Midbrain (tissue), 1 donor: ENCODE measurements at places on chromosomes 2 and 18.

GRCh38 chr2:192813341-192813740 lies 618.6 kb upstream of the TMEFF2 start:
- no peak for DNase-seq

GRCh38 chr2:218885981-218886947 lies 5.6 kb downstream of the WNT10A start:
- peak; percentile 57 for DNase-seq

DNA sequence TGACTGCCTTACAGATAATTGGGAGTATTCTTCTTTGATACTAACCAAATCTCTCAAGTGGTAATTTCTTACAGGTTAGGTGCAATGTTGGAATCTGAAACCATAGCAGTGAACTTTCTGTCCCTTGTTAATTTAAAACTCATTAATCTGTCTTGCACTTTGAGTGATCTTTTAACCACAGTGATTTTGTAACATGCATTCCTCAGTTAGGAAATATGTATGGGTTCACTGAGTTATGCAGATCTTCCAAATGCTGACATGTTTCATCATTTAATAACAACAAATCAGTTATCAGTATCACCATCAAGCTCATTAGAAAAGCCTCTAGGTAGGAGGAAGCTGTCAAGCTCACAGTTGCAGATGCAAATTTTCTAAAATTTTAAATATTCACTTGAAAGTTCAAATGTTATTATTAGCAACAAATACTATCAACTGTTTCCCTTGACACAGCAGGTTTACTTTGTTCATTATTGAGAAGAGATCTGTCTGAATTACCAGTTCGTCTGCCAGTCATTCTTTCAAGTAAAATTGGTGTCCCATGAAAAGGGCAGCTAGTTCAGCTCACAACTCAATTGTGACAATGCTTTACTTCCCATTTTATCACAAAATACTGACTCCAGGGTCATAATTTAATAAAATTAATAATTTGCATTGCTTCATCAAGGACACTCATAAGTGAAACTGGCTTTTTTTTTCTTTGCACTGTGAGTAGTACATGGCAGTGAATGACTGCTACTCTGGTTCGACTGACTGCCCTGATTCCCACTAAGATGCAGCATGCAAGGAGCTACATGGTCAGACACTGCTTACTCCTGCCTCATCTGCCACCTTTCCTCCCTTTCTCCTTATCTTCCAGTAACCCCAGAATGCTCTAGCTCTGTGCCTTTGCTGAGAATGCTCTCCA lies 31.6 kb downstream of the SUCLG1 start:
- no peak for DNase-seq

DNA sequence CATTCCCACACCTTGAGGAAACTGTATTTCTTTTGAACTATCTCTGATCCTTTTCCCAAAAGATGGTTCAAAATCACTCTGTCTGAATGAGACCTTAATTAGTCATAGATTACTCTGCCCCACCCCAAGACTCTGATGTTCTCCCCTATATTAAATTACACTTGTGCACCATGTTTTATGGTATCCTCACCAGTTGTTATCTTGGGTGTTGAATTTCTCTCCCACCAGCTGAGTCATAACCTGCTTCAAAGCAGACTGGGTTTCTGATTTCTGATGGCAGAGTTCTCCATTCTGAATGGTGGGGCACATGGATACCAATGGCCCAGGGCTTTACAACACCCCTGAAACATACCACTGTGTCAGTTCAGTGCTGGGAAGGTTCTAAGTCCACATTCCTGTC lies 15.0 kb downstream of the CDH20 start:
- DNase-seq: no peak

DNA sequence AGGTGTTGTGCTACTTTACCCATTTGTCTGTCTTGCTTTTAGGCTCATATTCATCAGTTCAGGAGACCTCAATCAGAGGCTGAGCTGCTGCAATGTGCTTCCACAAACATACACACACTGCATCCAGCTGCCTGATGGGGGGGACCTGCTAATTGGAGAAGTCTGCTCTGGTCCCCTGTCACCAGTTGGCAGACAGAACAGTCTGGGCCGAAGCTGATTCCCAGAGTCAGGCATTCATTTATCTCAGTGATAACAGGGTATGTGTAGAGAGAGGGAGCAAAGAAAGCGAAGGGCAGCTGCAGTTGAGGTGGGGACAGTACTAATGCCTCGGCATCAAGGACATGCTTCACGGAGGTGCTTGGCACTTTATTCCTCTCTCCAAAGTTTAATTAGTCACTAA lies 584.3 kb upstream of the PIK3C3 start:
- DNase-seq: no peak

GRCh38 chr2:181682795-181683517 lies 2.6 kb upstream of the NEUROD1 start:
- DNase-seq: no peak

- no peak for DNase-seq
These were observed 27.9 kb upstream of the CDCA7 start for GRCh38 chr2:173326806-173327205.

DNA sequence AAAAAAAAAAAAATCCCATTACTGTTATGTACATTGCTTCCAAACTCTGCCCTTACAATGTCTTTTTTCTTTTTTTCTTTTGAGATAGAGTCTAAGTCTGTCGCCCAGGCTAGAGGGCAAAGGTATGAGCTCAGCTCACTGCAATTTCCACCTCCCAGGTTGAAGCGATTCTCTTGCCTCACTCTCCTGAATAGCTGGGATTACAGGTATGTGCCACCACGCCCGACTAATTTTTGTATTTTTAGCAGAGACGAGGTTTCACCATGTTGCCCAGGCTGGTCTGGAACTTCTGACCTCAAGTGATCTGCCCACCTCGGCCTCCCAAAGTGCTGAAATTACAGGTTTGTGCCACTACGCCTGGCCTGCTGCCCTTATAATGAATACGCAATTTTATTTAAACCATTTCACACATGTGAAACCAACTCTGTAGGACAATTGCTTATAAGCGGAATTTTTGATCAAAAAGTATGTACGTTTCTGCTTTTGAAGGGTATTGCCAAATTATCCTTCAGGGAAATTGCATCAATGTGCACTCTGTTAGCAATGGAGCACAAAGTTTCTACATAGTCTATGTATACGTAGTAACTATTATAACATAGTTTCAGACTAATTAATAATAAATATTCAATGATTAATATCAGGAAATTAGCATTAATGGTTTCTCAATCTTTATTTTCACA lies 55.7 kb upstream of the ACTR3 start:
- DNase-seq: no peak

DNA sequence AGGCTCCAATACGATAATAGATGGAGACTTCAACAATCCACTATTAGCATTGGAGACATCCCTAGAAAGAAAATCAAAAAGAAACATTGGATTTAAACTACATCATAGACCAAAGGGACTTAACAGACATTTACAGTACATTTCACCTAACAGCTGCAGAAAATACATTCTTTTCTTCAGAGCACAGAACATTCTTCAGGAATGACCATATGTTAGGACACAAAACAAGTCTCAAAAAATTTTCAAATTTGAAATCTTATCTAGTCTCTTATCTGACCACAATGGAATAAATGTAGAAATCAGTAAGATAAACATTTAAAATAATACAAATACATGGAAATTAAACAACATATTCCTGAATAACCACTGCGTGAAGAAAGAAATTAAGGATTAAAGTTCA lies 68.7 kb downstream of the STRADB start:
- no peak for DNase-seq

DNA sequence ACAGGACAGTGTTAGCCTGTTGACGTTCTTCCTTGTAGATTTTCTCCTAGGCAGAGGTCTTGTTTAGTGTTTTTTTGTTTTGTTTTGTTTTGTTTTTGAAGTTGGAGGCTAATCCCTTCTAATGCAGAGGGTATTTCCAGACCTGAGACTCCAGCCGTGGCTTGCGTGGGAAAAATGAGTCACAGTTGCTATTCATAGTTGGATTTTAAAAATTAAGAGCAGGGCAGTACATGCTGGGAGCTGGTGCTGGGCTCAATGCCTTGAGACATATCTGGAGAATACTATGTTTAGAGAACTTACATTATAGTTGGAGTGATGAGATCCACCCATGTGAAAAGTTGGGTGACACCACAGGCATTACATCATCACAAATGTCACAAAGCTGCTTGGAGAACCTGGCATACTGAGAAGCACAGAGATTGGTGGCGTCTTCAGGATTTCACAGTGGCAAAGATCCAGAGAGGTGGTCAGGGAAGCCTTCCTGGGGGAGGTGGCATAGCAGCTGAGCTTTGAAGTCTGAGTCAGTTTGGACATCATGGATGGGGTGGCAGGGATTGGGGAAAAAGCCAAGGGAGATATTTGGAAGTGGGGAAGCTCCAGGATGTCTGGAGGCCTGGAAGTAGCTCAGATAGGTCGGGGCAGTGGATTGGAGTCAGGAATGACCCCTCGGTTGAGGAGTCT lies 249.4 kb downstream of the LOXHD1 start:
- DNase-seq: no peak

DNA sequence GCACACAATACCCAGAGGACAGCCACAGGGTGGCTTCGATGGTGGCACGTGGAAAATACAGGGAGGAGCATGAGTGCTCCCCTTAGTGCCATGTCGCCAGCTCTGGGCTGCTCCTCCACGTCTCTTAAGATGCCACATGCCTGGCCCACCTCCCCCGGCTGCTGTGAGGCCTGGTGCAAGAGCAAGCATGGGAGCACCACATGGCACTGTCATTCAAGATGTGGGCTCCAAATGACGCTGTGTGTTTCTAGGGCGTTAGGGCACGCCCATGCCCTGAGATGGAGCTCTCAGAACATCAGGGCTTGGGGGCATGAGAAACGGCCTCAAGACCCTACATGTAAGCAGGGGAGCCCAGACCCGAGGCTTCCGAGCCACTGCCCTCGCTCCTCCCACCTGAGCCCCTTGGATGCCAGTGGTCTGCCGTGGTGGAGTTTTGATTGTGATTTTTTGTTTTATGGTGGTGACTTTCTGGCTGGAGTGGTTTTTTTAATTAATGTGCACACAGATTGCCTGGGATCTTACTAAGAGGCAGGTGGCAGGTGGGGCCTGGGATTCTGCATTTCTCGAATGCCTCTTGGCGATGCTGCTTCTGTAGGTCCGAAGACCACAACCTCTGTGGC lies 239.3 kb downstream of the GBX2 start:
- DNase-seq: no peak

- no peak for DNase-seq
These were observed 61.2 kb downstream of the FAM171B start for GRCh38 chr2:186755066-186755465.

DNA sequence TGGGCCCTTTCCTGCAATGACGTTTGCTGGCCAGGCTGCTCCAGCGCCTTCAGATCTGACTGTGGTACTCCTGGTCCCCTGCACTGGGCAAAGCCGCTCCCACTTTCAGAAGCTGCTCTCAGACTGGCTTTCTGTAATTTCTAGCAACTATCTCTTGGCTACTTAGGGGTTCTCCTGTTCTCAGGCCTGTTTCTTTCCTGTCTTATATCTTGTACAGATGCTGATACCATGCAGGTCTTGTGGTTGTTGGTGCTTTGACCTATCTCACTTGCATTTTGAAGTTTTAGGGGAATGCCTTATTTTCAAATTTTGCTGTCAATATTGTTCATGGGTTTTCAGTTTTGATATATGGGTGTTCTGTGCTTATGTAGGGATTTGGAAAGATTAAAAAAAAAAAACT lies 145.8 kb downstream of the CLIP4 start:
- no peak for DNase-seq

DNA sequence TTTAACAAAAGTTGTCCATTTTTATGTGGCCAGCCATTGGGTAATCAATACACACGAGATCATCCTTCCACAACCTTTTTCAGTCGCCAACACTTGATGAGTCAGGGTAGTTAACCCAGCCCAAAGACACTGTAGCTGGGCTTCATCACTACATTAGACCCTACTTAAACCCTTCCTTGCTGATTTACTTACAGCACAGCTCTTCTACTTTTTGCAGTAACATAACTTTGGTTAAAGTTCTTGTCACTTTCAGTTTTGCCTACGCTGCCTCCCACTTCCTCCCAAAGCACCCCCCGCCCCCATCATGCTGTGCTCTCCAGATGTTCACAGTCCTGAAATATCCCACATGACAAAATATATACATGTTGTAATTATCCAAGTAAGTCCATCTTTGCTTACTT lies 103.6 kb downstream of the CDK15 start:
- DNase-seq: no peak

DNA sequence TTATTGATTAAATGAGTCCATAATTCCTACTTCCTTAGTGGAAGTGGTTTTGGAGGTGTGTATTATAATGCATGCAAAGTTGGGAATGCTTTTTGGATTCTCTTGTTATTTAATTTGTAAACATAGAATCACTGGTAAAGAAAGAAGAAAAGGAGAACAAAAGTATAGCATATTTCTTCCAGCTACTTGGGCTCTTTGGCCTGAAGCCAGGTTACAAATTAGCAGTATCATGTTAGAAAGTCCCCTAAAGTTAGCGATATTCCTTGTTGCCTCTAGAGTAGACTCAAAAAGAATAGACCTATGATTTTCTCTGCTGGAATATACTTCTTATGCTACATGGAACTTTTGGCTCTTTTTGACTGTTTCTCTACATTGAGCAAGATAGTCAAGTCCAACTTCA lies 60.6 kb upstream of the CD28 start:
- DNase-seq: no peak

DNA sequence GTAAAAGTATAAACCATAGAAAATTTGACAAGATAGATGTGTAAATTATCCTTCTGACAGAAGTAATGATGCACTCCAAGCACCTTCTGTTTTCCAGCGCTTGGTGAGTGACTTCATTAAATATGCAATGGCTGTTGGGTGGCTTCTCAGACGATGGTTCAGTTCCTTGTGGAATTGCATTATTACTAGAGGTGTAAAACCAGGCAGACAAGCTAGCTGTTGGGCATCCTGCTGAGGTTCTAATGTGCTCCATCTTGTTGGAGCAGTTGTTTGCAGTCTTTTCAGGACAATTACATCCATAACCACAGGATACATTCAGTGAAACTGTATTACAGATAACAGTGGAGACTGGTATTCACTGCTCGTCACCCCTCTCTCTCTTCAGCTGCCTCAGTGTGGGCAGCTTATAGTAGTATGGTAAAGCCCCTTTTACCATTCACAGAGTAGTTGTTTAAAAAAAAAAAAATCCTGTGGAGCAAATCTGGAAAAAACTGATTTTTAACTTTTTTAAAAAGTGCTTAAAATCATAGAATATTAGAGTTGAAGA lies 143.5 kb downstream of the AGPS start:
- DNase-seq: no peak
